Mononuclear cell (primary cell): ENCODE measurements at places on chromosomes 4 and X. TPM values are rescaled to one million over a fixed set of nuclear protein-coding genes. Genes with fewer than 3 reads are reported as not detected.

The BCLAF3 gene
- 5.5 TPM for total RNA-seq

The CSN1S1 gene
- not detected for total RNA-seq

The ABCG2 gene
- total RNA-seq: 0.10 TPM

The RPA4 gene
- 0.42 TPM for total RNA-seq

The DHRSX gene
- total RNA-seq: 11.0 TPM

The PRR32 gene
- total RNA-seq: not detected

The SPACA5 gene
- not detected for total RNA-seq

The AADAT gene
- not detected for total RNA-seq

The EDA2R gene
- 0.10 TPM for total RNA-seq

The WAS gene
- 64.3 TPM for total RNA-seq

The MAGEB1 gene
- not detected for total RNA-seq
